Left forelimb (tissue), 1 donor: ENCODE measurements at places on chromosomes 1 and 21.

GRCh38 chr1:217138173-217138765 lies 415.0 kb upstream of the ESRRG start:
- DNase-seq, result no peak

- no peak for DNase-seq
Measured at GRCh38 chr21:46483300-46484295, 24.9 kb downstream of the DIP2A start.

GRCh38 chr1:158058237-158058985 lies 65.0 kb downstream of the KIRREL1 start:
- no peak for DNase-seq

GRCh38 chr1:80258659-80259058 lies 1252.1 kb upstream of the ADGRL4 start:
- no peak for DNase-seq

DNA sequence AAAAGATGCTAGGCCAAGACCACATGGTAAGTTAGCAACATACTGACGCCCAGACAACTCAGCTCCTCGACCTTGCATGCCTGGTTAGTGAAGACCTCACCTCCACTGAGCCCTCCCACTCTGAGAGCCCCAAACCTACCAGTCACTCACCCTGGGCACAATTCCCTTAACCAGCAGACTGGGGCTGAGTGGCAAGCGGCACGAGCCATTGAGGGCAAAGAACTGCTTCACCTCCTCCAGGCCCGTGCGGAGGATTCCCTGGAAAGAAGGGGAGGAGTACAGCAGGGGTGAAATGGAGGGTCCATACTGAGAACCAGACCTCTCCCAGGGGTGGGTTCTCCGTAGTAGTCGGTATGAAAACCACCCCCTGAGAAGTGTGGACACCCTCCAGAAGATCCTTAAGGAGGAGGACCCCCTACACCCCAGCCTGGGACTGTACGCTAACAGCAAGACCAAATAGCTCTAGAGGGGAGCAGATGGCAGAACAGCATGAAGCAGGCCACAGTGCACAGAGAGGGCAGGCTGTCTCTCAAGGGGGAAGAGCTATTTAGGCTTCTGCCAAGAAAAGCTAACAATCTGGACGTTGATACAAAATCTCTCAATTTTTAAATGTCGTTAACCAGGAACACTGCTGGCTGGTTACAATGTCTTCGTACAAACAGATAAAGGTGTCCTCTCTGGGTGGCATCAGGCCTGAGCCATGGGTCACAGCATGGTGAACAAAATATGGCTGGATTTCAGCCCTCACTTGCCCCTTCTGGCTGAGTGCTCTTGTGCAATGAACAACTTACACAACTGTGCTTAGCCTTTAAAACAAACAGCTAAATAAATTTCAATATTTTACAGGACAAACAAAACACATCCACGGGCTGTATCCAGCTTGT lies 31.0 kb upstream of the PPP1R15B start:
- DNase-seq, result no peak

GRCh38 chr1:32274646-32275340 lies 17.1 kb upstream of the HDAC1 start:
- no peak for DNase-seq

GRCh38 chr1:58880592-58880991 lies 96.7 kb upstream of the JUN start:
- DNase-seq, result no peak

DNA sequence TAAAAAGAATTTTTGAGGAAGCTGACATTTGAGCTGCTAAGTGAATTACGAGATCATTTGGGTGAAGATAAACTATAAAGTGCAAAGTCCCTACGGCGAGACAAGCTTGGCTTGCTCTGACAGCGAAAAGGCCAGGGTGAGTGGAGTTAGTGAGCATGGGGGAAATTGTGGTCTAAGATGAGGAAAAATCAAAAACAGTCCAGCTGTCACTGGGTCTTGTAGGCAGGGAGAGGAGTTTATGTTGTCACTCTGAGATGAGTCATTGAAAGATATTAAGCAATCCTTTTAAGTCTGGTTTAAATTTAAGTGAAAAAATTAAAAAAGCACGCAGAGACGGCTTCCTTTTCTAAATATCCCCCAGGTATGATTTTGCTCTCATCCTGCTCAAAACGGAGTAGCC lies 601.9 kb downstream of the MRPL39 start:
- no peak for DNase-seq

DNA sequence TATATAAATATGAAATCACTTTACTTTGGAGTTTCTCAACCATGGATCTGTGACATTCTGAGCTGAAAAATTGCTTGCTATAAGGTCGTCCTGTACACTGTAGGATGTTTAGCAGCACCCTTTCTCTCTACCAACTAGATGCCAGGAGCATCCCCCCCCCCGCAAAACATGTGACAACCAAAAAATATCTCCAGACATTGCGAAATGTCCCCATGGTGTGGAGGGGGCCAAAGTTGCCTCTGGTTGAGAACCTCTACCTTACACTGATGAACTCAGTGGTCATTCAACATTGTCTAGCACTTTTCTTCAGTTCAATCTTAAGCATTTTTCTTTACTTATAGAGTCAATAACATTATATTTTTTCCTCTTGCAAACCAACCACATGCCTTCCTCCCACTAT lies 9.2 kb downstream of the FASLG start:
- DNase-seq, result no peak
